CD4-positive, alpha-beta T cell treated with Interleukin-10 for 1 hour (primary cell): ENCODE measurements at places on chromosomes 1 and 21.

DNA sequence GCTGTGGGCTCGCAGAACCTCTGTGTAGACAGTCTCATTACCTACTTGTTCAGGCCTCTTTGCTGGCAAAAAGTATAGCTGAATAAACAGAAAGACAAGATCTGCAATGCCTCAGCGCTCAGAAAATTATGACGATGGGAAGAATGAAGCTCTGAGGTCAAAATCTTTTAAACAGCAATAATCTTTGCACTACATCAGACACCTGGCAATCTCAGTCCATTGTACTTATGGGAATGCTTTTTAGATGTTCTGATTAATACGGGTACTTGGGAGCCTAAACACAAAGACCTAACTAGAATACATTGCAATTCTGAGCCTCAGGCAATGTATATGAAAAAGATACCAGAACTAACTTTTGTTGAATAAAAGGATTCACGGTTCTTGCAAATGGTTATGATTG lies 410.7 kb downstream of the SMYD3 start:
- no peak for DNase-seq

- no peak for DNase-seq
These were observed 42.5 kb downstream of the ETS2 start for GRCh38 chr21:38848187-38848609.

- DNase-seq, result no peak
These were observed 20.8 kb upstream of the RGS2 start for GRCh38 chr1:192787914-192788585.

DNA sequence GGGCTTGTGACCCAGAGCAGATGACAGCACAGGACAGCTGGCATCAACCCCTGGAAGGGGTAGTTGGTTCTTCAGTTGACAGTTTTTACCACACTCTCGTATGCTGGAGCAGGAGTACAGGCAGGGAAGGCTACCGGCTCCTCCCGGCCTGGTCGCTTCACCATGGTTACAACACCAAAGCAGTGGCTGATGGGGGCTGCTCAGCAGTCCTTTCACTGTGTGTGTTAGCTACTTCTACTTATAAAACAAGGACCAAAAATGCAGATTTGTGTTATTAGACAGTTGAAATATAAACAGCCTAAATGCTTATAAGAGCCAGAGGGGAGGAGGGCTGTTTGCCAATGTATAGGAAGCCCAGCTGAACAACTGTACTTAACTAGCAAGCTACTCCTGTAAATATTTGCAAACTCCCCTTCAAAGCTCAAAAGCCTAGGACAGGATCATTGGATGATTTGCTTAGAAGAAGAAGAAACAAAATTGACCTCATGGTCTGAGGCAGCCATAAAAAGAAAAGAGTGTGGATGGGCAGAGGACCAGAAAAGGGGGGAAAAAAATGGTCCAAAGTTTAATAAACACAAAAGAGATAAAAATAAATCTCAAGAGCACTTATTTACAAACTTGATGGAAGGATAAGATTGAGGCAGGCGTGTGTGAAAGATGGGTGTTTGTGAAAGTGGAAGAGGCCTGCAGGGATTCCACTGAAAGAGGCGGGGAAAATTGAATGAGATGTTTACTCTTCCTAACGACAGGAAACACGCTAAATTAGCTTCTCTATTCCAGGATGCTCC lies 57.1 kb downstream of the TGFB2 start:
- no peak for DNase-seq

DNA sequence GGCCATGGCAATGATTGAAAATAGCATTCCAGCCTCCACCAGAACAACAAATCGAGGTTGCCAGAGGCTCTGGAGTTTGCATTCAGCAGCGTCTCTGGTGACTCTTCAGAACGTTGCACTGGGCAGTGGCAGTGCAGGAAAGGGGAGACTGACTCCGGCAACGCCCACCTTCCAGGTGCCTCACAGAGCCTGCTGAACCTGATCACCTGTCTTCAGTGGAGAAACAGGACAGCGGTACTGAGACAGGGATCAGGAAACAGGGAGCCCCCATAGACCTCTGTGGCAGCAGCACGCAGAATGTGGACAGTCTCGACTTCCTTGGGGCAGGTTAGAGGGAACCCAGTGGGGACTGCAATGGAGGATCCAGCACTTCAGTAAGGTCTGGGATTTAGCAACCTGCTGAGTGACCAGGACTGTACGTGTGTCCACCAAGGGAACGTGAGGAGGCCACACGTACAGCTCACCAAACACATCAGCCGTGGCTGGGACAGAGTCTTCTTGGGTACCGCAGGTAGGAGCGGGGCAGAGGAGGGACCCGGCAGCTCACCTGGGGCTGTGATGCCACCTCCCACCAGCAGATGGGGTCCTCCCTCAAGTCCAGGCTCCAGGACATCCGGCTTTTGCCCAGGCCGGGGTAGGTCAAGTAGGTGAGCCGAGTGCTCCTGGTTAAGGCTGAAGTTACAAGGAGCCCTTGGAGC lies 128.6 kb downstream of the PRDM2 start:
- DNase-seq, result no peak
